ENCODE measurements at places on chromosomes 11 and 22.

- no peak for DNase-seq
These were observed 11.0 kb upstream of the OR10D3 start for GRCh38 chr11:124172101-124172500.

GRCh38 chr11:79266396-79266795 is 174.4 kb downstream of the TENM4 start:
- no peak for DNase-seq

DNA sequence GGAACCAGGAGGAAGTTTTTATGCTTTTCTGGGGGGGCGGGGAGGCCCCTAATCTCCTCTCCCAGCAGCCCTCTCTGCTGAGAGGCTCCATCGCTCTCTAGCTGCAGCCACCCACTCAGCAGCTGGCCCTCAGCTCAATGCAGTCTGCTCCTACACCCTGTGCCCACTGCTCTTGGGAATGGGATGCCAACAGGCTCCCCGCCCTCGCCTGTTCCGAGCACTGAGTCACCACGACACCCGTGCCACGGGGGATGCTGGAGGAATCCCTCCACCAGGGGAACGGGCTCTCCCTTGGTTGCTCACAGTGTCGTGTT is 23.5 kb upstream of the SUSD2 start:
- no peak for DNase-seq

DNA sequence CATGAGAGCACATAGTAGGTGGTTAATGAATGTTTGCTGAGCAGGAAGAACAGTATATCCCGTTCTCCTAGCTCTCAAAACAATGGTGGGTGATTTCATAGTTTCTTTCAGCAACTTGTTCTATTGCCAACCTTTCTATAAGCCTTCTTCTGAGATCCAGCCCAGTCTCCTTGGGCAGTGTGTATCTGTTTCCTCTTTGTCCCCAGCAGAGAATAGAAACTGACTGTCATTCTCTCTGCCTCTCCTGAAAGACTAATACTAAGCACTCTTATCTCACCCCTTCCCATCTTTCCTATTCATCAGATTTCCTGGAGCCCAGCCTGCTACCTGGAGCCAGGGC is 272.9 kb downstream of the ST3GAL4 start:
- no peak for DNase-seq

- DNase-seq: no peak
These were observed 15.4 kb downstream of the XRCC6 start for GRCh38 chr22:41636467-41636866.

DNA sequence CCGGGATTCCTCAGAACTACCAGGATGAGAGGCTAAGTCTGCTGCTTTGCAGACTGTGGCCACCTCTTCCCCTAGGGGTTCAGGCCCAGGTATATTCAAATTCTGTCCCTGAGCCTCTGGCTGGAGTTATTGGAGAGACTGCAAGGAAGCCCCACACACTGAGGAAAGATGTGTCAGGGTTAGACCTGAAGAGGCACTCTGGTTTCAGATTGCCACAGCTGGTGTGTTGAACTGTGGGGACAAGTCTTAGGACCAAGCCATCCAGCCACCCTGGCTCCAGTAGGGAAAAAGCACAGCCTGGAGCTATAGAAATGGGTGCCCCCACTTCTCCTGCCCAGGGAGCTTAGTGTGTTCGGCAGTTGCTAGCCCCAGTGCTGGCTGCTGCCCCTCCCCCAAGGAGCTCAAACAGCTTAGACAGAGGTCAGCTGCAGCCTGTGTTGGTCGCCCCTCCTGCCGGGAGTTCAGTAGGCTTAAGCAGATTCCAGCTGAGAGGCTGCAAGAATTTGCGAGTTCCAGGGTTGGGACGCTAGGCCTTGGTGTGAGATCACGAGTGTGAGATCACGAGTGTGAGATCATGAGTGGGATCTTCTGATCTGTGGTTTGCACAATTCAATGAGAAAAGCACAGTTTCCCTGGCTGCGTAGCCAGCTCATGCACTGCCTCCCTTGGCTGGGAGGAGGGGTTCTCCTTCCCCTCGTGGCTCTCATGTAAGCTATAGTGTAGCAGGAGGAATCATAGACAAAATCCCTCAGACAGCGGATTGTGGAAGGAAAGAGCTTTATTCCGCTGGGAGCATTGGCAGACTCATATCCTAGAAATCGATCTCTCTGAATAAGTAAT is 552.1 kb upstream of the CHORDC1 start:
- no peak for DNase-seq

DNA sequence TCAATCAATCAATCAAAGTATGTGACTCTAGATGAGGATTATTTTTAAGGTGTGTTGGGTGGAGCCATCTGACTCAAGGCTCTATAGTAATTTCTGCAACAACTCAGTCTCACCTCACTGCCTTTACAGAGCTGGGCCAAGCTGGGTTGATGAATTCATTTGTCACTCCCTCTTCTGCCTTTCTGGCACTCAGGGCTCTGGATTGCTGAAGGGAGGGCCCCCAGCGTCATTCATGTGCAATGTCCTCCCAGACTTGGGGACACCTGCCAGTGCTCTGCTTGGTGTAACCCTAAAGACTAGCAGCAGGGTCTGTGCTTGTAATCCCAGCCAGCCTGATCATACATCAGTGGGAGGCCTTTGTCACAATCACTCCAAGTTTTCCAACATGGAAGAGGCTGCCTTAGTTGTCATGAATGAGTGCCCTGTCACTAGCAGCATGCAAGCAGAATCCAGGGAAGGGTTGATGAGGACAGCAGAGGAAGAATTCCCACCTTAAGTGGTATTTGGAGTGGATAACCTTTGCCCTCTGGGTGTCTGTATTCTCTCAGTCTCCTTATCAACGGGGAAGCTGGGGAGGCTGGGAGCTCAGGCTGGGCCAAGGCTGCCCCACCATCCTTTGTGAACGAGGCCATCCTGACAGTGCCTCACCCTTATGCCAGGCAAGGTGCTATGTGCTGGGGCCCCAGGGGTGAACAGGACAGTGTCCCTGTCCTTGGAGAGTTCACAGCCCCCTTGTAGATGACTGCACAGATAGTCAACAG is 2.0 kb upstream of the TP53I11 start:
- no peak for DNase-seq

DNA sequence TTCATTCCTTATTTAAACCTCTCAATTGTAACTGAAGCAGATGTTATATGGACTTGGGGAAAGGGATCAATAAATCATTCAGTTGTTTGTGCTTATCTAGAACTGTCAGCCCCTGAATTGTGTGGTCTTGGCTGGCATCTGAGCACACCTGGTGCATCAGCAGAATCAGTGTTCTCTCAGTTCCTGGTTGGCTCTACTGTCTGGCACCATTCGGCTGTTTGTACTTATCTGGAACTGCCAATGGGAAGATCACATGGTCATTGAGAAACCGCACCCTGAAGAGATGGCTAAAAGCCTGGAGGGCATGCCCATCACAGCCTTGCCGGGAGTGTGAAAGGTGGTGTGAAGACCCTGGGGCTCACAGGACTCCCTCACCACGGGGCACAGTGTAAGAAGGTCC is 37.1 kb upstream of the EHF start:
- DNase-seq: no peak

GRCh38 chr11:12724301-12725054 is 50.3 kb downstream of the TEAD1 start:
- no peak for DNase-seq

DNA sequence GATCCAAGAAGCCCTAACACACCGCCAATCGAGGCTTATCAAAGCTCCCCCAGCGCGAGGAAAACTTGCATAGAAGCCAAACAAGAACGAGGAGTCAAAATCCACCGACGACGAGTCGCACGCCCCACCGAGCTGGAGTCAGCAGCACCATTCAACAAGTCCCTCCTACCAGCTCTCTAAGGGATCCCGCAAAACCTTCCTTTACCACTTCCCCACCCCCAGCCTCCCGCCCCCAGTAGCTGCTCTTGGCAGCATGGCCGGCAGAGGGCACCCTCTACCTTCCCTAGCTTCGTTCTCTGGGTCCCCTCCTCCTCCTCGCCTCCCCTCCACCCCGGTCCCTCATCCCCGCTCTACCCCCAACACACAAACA is 1.4 kb downstream of the BDNF start:
- peak; percentile 70 for DNase-seq

DNA sequence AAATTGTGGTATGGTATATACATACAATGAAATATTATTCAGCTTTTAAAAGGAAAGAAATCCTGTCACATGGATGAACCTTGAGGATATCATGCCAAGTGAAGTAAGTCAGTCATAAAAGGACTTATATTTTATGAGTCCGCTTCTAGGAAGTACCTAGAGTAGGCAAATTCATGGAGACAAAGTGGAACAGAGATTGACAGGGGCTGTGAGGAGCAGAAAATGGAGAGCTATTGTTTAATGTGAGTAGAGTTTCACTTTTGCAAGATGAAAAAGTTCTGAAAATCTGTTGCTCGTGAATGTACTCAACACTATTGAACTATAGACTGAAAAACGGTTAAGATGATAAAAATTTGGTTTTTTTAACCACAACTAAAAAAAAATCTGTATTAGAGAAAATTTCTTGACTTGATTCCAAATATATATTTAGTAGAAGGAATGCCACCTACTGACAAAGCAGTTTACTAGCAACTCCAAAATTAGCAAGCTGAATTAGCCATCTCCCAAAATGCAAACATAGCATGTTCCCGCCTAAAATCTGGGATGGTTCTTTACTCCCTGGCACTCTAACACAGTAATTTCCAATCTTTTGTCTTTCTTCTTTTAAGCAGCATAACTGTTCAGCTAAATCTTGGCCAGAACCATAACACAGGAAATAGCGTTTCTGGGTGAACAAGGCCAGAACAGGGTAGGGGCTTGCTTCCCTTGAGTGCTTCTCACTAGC is 1.5 kb downstream of the UFD1 start:
- DNase-seq: no peak

GRCh38 chr11:13717331-13717730 is 48.9 kb downstream of the FAR1 start:
- DNase-seq: no peak

DNA sequence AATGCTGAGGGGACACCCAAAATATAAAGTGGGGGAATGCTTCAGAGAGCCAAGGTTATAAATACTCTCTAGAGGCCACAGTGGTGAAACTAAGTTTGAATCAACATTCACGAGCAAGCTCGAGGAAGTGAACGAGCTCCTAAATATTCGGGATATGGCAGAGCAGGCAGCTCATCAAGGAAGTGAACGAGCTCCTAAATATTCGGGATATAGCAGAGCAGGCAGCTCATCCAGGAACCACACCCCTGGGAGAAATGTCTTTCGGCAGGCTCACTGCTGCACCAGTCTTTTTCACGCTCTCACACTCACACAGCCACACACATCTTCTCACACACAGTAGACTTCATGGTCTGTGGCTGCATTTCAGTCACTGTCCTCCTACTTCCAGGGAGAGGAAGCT is 787.5 kb downstream of the OPCML start:
- no peak for DNase-seq

DNA sequence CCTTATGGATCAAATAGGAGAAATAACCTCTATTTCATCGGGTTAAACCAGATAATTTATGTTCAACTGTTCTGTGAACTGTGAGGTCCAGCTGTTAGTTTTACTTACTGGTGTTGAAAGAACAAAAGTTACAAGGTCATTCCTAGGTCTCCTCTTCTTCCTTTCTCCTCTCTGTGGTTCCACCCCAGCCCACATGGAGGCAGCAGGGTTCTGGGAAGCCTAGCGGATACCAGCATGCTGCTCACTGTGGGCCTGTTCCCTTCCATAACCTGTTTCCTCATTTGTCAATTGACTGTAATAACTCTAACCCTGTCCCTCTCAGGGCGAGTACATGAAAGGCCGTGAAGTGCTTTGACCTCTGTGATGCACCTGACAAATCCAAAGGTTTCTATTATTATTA is 27.8 kb downstream of the RELT start:
- no peak for DNase-seq

DNA sequence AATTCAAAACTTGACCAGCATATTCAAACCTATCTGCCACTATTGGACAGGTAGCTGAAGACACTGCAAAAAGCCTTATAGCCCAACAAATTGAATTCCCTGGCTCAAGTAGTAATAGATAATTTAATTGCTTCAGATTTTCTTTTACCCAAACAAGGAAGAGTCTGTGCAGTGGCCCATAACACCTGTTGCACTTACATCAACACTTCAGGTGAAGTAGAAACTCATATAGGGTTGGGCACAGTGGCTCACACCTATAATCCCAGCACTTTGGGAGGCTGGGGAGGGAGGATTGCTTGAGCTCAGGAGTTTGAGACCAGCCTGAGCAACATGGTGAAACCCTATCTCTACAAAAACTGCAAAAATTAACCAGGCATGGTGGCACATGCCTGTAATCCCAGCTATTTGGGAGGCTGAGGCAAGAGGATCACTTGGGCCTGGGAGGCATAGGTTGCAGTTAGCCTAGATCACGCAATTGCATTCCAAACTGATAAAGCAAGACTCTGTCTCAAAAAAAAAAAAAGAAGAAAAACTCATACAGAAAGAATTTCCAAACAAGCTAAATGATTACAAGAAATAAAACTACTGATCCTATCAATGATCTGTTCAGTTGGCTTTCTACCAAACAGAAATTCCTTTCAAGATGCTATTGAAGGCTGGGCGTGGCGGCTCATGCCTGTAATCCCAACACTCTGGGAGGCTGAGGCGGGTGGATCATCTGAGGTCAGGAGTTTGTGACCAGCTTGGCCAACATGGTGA is 9.5 kb downstream of the FOLR3 start:
- DNase-seq: no peak

- DNase-seq: no peak
These were observed 4.8 kb upstream of the FTH1 start for GRCh38 chr11:61972112-61972671.

DNA sequence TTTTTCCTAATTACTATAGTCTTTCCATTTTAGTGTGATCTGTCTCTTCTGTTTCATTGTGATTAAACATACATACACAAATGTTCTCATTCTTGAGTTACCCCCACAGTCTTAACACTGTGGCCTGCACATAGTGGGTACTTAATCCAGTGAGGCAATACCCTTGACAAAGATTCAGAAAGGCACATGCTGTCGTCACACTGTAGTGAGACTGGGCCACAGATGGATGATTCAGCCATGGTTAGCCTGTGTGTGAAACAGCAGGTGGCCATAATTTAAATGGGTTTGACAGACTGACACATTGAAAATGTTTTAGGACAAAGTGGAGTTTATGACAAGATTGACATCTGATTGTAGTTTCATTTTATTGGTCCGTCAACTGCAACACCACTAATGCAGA is 313.1 kb downstream of the C11orf87 start:
- no peak for DNase-seq

GRCh38 chr22:46673662-46674236 is 53.6 kb downstream of the GRAMD4 start:
- DNase-seq: no peak

DNA sequence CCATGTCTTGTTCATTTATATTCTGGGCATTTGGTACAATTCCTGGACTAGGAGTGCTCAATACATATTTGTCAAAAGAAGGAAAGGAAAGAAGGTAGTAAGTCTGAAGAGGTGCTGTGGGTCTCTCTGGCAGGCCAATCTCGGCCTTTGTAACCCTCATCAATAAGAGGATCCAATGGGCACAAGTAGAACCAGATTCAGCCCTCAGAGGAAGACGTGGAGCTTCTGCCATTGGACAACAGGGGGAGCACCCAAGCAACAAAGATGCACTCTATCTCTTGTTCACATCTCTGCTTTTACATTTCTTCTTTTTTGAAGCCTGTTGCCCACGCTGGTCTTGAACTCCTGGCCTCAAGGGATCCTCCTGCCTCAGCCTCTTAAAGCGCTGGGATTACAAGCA is 2.2 kb upstream of the VPS11 start:
- DNase-seq: no peak
